Stromal cell of bone marrow (primary cell): ENCODE measurements at places on chromosomes 7 and 10.

- no peak for DNase-seq
Measured at GRCh38 chr10:73253225-73253555, 746 bp upstream of the MRPS16 start.

DNA sequence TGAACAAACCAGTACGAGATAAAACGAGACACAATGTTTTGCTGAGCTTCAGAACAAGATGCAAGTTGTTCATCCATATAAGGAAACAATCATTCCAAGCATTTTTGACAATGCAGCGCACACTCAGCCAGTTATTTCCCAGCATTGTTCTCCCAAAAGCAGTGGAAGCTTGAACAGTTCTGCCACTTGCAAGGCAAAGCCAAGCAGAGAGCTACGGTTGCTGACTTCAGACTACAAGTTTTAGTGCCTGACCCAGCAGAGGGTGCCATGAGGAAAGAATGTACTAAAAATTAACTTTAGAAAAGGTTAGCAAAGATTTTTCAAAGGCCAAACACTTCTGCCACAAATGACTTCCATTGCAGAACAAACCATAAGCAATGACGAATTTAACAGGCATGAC, 152.5 kb downstream of the SLC25A13 start:
- no peak for DNase-seq

DNA sequence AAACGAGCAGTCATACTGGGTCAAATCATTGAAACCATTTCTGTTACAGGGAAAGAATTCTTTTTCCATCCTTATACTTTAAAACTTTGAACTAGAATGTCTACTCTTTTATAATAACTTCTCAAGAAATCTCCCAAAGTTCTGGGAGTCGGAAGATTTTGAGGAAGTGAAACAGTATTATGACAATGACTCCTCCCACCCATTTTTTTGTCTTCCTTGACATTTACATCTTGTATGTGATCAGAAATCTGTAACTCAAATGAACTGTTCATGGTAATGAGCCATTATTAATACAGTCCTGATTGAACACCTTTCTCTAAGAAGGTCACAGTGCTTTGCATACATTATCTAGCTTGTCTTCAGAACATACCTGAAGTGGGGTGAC, 227.4 kb downstream of the CELF2 start:
- no peak for DNase-seq

DNA sequence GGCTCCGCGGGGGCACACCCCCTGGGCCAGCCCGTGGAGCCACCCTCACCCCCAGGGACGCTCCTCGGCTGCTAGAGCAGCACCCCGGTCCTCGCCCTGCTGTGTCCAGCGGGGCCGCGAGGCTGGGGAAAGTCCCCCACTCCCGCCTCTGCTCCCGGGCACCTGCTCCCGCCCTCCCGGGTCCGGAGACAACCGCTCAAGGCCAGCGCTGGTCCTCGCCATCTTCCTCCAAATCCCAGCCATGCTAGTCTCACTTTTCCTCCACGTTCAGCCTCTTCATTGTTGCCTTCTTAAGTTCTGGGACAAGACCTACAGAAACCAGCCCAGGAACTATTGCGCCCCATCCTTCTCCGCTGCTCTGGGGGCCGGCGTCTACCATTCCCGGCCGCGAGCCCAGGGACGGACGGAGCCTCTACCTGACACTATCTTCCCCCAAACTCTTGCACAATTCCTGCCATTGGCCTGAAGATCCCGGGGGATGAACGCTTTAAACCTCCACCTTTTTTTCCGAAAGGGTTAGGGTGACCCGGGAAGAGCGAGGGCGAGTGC, 4.8 kb upstream of the KCP start:
- no peak for DNase-seq

GRCh38 chr10:126857178-126857806, 47.9 kb upstream of the DOCK1 start:
- no peak for DNase-seq

- no peak for DNase-seq
Measured at GRCh38 chr7:120856198-120856597, 1.7 kb downstream of the TSPAN12 start.

GRCh38 chr10:4448030-4448429, 378.0 kb upstream of the AKR1E2 start:
- DNase-seq = no peak

DNA sequence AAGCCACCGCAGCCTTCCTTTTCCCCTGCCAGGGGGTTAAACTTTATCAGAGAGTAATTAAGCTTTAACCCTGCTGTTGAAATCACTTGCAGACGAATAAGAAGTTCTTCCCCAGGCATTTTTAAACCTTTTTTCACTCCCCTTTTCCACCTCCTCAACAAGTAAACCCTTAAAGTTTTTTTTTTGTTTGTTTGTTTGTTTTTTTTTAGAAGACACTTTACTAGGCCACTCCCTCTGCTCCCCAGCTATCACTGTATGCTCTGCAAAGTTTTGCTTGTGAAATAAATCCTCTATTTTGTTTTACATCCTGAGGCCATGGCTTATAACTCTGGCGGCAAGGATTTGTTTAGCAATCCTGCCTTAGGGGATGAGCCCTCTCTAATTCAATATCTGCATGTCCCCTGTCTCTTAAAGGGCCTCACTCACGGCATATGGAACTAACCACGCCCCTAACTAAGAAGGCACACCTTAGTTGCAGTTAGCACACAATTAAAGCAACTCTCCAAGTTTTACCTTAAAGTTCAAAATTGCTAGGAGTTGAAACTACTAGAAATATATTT, 1354.7 kb upstream of the LRRTM3 start:
- no peak for DNase-seq

GRCh38 chr10:91344117-91344856, 65.9 kb upstream of the HECTD2 start:
- no peak for DNase-seq

DNA sequence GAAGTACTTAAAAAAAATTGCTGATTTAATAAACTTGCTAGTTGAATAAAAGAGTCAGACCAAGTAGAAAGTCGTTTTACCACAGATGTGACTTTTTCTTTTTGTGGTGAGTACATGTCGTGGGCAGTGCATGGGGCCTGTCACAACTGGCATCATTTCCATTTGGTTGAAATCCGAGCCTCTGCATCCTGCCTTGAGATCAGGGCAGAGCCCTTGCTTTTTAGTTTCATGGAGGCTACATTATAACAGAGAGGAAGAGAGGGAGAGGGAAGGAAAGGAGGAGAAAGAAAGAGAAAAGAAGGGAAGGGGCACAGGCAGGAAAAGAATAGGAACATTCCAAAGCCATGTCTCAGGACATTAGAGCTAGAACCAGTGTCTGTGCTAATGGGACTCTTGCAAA, 20.4 kb upstream of the INSYN2A start:
- no peak for DNase-seq

DNA sequence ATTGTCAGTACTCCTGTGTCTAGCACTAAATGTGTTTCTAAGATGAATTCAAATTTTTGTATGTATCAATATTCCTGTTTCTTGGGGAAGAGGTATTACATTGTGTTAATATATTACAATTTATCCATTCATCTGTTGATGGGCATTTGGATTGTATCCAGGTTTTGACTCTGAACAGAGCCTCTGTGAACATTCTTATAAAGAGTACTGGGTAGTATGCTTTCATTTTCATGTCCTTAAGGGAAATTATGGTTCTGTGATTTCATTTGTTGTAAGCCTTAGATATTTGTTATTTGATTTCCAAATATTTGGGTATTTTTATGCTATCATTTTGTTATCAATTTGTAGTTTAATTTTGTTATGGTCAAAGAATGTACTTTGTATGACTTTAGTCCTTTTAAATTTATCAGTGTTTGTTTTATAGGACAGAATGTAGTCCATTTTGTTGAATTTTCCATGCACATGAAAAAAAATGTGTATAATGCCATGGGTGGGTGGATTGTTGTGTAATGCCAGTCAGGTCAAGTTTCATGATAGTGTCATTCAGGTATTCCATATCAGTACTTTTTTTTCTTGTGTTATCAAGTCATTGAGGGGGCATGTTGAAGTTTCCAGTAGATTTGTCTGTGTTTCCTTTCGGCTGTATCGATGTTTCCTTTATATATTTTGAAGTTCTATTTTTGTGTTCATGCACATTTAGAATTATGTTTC, 38.4 kb downstream of the STAM start:
- DNase-seq = no peak

DNA sequence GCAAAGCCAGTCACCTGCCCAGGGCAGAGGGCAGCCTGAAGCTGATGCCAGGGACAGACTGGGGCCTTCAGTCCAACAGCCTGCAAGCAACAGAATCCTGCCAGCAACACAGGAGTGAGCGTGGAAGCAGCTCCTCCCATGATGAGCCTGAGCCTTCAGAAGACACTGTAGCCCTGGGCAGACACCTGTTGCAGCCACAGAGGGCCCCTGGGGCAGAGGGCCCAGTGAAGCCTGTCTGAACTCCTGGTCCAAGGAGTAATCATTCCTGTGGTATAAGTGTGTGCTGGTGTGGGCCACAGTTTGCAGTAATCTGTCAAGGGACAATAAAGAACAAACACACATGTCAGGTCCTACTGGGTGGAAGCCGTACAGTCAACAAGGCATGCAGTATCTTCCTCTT, 2.9 kb upstream of the PFKP start:
- no peak for DNase-seq

- DNase-seq = no peak
Measured at GRCh38 chr10:30447125-30447799, 13.3 kb downstream of the MAP3K8 start.

- DNase-seq = no peak
Measured at GRCh38 chr10:25865267-25865666, 68.8 kb upstream of the MYO3A start.

- no peak for DNase-seq
Measured at GRCh38 chr10:58352956-58353610, 18.3 kb downstream of the UBE2D1 start.

- DNase-seq = no peak
Measured at GRCh38 chr7:73520673-73521635, 1.1 kb downstream of the BAZ1B start.
